CD8-positive, alpha-beta T cell (primary cell): ENCODE measurements at places on chromosomes 4 and X. TPM values are rescaled to one million over a fixed set of nuclear protein-coding genes. Genes with fewer than 3 reads are reported as not detected.
A peak's percentile ranks its signal among the peaks of the same experiment; 100 is the strongest.

- no peak for DNase-seq
Observed at GRCh38 chr4:76651616-76652015, 216.6 kb downstream of the SHROOM3 start.

The ATP11C gene
- 18.4 TPM for total RNA-seq

GRCh38 chr4:87541956-87542709 is 13.0 kb upstream of the SPARCL1 start:
- no peak for DNase-seq

DNA sequence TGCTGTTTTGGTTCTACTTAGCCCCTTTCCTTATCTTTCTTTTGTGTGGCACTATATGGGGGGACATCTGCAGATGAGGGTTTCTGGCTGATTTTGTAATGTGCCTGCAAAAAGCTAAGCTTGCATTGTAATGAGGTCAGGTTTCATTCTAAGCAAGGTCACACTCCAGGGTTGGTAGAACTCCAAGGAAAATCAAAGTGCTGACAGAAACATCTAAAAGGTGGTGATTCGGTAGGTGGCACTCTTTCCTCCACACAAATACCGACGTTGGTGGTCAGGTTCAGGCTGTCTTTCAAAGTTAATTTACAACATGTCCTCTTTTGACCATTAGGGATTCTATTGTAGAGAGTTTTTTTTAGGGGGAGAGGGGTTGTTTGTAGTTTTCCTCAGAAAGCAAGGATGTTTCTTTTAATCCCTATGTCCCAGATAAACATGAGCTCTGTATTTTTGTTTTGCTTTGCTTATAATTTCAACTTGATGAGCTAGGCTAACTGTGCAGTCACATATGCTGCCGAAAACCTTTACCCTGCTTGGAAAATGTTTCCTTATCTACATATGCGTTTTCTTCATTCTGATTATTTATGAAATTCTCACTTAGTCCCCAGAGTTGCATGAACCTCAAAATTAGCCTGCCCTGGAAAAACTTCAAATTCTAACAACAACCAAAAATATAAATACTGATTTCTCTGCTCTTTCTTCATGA is 434.2 kb downstream of the PPARGC1A start:
- no peak for DNase-seq

DNA sequence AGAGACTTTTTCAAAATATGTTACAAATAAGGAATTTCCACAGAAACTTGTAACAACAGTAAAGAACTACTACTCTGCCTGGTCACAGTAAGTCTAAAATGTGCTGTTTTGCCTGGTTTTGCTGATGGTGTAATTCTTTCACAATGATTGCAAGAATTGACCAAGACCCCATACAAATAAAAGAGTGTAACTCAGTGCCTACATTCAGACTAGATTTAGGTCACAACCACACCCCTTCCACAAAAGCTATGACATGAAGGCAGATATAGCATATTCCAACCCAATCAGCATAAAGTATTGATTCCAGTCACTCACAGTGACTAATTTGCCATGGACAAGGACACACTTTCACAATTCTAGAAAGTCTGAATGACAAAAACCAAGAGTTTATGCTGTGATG is 53.7 kb upstream of the TMPRSS11F start:
- DNase-seq: no peak

The DUX4 gene
- not detected for total RNA-seq

DNA sequence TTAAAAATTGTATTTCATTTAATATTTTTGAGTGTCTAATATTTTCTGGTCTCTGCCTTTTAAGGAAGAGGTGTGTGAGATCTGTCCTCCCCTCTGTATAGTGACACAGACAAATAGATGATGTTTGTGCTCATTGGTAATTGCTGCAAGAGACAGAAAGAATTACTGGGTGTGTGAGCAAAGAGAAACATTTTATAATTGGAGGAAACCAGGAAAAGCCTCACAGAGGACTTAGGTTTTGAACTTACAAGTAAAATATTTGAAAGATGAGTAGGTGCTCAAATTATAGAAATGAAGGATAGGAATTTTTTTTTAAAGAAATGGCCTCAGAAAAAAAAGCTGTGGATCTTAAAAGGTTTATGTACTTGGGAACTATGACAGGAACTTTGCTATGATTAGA is 149.8 kb downstream of the SPCS3 start:
- no peak for DNase-seq

DNA sequence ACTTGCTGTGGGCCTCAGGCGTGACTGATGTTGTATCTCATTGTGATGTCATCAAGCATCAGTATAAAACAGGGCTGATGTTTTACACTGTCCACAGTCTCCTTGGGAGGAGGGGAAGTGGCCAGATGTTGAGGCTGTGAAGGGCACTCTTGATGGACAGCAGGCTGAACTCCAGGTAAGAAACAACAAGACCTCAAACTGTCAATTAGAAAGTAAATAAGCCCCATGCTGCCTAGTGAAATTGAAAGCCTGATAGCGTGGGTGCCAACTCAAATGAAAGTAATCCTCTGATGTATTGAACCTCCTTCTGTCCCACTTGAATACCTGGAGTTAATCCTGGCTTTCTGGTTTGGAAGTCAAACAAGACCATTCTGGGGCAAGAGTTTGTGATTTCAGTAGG is 19.7 kb downstream of the VSIG1 start:
- DNase-seq: no peak

The COX7B2 gene
- not detected for total RNA-seq

DNA sequence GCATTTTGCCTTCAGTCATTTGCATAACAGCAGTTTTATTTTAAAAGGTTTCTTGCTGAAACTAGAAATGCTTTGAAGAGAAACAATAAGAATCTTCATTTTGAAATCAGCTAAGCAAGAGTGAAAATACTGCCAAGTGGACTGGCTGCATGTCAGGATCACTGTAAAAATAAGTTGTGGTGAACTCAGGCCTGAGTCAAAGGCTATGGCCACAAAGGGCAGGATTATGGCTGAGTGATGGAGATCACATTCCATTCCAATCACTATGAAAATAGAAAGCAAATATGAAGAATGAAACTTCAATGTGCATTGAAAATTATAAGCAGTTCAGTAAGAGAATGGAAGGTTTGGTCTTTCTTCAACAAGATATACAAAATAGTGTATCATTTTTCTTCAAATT is 224.5 kb downstream of the PCDH18 start:
- DNase-seq: no peak

The ACE2 gene
- not detected for total RNA-seq

DNA sequence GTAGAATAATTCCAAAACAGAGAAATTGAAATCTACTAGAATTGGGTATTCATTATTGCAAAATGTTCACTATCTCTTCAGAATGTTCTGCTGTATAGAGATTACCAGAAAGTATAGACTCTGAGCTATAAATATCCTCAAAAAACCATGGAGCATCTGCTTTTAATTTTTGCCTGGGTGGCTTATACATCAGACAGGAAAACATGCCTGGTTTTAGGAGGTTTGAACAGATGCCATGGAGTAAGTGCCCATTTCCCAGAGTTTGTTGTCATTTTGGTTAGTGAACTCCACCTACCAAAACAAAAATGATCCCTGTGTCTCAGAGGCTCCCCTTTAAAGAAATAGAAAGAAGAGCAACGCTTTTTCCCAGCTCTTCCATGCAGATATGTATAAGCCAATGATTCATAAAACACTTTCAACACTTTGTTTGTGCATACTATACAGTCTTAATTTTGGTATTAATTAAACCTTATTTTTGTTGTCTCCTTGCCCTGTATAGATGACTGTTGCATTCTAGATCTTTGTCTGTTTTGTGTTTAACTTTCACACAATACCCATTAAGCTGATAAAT is 68.7 kb downstream of the MEPE start:
- no peak for DNase-seq

DNA sequence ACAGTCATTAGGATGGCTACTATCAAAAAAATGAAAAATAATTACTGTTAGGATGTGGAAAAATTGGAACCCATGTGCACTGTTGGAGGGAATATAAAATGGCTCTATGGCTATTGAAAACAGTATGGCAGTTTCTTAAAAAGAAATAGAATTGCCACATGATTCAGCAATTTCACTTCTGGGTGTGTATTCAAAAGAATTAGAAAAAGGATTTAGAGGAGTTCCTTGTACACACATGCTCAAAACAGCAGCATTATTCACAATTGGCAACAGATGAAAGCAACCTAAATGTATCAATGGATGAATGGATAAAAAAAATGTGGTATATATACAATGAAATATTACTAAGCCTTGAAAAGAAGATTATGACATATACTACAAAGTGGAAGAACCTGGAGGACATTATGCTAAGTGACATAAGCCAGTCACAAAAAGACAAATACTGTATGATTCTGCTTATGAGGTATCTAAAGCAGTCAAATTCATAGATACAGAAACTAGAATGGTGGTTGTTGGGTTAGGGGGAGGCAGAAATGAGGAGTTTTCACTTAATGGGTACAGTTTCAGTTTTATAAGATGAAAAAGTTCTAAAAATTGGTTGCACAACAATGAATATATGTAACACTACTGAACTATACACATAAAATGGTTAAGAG is 123.2 kb downstream of the ELOVL6 start:
- no peak for DNase-seq

- no peak for DNase-seq
Observed at GRCh38 chr4:24411299-24411698, 173.1 kb downstream of the DHX15 start.

The ERCC6L gene
- 0.11 TPM for total RNA-seq

The TCEANC gene
- 9.5 TPM for total RNA-seq

The CXorf49 gene
- not detected for total RNA-seq

- DNase-seq: no peak
Observed at GRCh38 chr4:183783991-183784553, 121.0 kb upstream of the STOX2 start.

The GNRHR gene
- total RNA-seq: not detected

DNA sequence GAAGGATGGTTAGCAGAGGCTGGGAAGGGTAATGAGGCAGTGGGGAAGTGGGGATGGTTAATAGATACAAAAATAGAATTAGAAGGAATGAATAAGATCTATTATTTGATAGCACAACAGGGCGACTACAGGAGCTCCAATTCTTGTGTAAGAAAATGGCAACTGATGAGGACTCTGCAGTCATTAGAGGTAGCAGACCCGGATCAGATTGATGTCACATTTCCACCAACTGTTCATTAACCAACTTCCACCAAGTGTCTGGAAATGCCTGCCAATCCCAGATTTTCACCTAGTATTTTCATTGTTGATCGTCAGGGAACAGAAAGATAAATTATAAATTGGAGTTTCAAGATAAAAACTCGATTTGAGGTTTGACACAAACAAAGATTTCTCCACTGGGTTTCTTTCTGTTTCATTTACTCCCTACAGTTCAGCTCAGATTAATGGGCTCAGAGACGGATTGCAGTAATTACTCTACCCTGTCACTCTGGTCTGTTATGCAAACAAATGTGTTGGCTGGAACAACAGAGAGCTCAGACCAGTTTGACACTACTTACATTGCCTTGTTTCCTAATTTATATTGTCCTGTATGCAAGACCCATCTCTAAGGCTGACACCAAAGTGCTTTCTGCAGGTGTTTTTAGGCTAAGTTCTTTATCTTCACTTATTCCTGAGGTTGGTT is 909.2 kb upstream of the PRKX start:
- DNase-seq: no peak

GRCh38 chrX:107673933-107674479 is 45.7 kb downstream of the PRPS1 start:
- peak; percentile 92 for DNase-seq

- DNase-seq: no peak
Observed at GRCh38 chr4:178577933-178578332, 1135.7 kb upstream of the AGA start.

The KLB gene
- 0.06 TPM for total RNA-seq

DNA sequence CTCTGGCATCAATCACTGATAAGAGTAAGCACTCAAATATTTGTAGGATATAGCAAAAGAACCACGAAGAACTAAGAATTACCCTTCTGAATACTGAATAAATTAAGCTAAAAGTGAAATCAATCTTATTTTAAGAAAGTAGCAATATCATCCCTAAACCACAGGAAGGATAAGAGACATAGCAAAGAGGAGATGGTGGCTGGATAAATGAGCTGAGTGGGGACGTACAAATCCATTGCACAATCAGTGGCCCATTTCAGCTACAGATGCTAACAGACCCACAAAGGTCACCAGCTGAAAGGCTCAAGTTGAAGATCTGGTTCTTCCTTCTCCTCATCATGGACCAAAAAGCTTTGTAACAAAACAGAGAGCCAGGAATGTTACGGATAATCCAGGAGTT is 77.1 kb downstream of the SLC9A7 start:
- DNase-seq: no peak

- no peak for DNase-seq
Observed at GRCh38 chr4:73417973-73418372, 13.9 kb downstream of the ALB start.

DNA sequence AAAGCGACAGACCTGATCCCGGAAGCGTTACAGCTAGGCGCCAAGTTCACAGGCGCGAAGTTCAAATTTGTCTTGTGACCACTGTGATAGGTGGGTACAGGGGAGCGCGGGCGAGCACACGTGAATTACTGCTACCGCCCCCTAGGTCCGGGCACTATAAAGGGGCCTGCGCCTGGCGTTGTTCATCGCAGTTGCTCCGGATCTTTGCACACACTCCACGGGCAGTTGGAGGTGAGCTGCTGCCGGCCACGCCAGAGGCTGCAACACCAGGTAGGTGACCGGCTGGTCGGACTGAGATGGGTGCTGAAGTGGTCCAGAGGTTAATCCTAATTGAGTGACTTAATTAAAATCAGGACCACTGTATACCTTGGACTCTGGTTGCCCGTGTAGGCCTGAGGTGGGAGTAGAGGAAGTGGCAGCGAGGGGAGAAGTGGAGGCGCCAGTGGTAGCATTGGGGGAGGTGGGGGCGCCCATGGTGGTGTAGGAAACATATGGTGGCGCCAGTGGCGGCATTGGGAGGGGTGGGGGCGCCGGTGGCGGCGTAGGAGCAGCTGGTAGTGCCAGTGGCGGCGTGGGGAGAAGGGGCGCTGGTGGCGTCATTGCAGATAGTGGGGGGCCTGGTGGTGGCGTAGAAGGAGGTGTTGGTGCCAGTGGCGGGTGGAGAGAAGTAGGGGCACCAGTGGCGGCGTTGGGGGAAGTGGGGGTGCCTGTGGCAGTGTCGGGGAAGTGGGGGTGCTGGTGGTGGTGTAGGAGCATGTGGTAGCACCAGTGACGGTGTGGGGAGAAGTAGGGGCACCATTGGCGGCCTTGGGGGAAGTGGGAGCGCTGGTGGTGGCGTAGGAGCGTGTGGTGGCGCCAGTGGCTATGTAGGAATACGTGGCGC is at the start of gene GCNA:
GCNA (plus strand) TSS at position 185 of the 883 bp plus-strand sequence. CDS start 2,385 bp downstream, outside the sequence.
- no peak for DNase-seq

GRCh38 chr4:144723471-144723870 is 77.5 kb downstream of the HHIP start:
- DNase-seq: no peak

- DNase-seq: no peak
Observed at GRCh38 chr4:188282471-188283232, 143.4 kb downstream of the TRIML1 start.

The SULT1B1 gene
- 5.1 TPM for total RNA-seq

GRCh38 chr4:8775751-8776355 is 95.8 kb downstream of the HMX1 start:
- no peak for DNase-seq

The NUDT6 gene
- 0.72 TPM for total RNA-seq

- peak; percentile 60 for DNase-seq
Observed at GRCh38 chr4:153112041-153112441, 92.2 kb upstream of the TRIM2 start.

- DNase-seq: no peak
Observed at GRCh38 chr4:146236216-146236615, 21.9 kb downstream of the REELD1 start.

GRCh38 chrX:867502-867901 is 236.9 kb downstream of the SHOX start:
- DNase-seq: no peak
